ENCODE measurements at places on chromosomes 2 and 18.

- DNase-seq = no peak
These were observed 1.7 kb downstream of the CDK15 start for GRCh38 chr2:201808027-201808426.

- DNase-seq = no peak
These were observed 58.8 kb downstream of the RPL37A start for GRCh38 chr2:216557413-216557812.

- peak; percentile 10 for DNase-seq
These were observed 158.8 kb downstream of the TMEFF2 start for GRCh38 chr2:192035731-192036442.

- no peak for DNase-seq
These were observed 3.6 kb upstream of the KYNU start for GRCh38 chr2:142873831-142874287.

- DNase-seq = no peak
These were observed 118.6 kb upstream of the SERPINE2 start for GRCh38 chr2:224157655-224158054.

DNA sequence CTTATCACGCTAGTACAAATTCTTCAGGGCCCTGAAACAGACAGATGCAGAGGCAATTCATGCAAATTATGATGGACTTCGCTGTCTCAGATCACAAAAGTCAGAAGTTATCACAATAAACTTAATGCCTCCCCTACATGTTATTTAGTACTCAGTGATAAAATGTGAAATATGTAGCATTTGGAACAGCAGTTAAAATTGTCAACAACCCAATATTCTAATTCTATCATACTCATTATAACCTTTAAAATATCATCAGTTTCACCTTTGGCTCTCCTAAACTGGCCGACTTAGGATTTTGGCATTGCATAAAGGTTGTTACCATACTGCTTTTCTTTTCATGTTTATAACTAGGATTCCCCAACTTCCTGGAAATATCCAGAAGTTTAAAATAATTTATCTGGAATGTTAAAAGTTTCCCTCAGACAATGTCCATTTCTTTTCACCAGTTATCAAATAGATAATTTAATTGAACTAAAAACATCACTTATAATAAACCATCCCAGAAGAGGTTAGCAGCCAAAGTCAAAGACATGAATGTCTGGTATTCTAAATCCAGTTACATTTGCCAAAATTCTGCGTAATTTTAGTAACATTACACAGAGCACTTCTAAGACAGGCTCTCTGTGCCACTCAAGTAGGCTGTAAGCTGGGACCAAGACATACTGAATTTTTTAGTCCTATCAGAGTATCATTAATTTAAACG is 239.8 kb downstream of the RBM43 start:
- no peak for DNase-seq

DNA sequence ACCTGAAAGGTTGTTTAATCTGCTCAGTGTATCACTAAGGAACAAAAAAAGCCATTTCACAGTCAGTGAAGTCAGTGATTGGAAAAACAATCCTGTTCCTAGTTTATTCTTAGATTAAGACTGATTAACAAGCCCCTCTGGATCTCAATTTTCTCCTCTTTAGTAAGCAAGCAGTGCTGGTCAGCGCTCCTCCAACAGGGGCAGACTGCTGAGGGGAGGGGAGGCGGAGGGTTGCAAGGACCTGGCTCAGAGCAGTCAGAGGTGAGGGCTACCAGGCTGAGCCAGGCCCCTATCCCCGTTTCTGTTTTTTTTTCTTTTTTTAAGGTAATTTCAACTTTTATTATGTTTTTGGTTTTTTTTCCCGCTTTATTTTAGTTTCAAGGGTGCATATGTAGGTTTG is 24.7 kb upstream of the KCNS3 start:
- no peak for DNase-seq

- DNase-seq = no peak
These were observed 599.9 kb upstream of the POU3F3 start for GRCh38 chr2:104254017-104254416.

DNA sequence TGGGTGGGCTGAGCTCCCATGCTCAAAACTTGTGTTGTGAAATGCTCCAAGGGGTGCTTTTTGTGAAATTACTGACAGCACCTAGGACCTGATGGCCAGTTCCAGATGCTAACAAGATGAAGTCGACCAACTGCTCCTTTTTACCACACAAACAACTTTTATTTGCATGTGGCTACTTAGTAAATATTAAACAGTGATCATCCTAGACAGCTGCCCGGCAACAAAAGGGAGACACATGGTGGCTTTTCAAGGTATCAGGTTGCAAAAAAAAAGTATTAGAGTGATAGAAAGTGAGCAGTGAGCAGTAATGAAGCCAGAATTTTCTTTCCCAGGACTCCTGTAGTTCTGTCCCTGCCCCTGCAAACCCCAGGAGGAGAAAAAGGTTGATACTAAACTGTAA is 118.5 kb downstream of the RPIA start:
- DNase-seq = no peak

DNA sequence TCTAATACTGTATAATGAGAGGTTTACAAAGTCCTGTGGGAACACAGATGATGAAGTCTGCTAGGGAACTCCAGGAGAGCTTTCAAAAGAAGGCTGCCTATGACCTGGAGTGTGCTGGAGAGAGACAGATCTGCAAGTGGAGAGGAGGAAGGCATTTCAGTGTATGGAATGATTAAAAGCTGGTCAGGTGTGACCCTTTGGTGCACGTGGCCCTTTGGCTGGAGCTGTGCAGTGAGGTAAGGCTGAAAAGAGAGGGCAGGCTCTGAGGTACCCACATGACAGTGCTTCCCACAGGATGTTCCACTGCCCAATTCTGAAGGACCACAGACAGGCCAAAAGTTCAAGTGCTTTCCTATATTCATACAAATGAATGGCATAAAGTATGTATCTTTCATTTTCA is 157.1 kb downstream of the DYM start:
- DNase-seq = no peak

DNA sequence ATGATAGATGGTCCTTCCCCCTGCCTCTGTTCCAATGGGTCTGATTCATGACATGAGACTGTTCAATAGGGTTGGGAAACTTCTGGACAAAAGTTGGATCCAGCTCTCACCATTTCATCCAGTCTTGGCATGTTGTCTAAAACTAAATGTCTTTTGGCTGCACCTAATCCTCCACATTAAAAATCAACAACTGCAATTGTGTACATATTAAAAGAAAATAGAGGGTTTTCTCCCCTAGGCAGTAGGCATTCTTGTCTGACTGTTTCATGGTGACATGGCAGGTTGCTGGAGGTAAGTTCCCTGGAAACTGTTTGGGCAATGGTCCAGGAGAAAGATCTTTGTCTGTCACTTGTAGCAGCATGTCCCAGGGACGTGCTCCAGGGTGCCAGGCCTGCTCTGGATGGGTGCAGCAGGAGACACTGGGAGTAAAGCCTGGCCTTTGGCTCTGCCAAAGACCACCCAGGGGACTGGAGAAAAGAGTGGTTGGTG is 135.8 kb downstream of the TCF4 start:
- DNase-seq = no peak

Data from fibroblast of skin of left quadriceps (primary cell).